Smooth muscle cell of bladder (primary cell): ENCODE measurements at places on chromosomes 1 and 21. TPM values are rescaled to one million over a fixed set of nuclear protein-coding genes. Genes with fewer than 3 reads are reported as not detected.

SYCP1 gene
- not detected in 2 replicates for total RNA-seq

AHCTF1 gene
- 17.6 and 19.0 TPM in 2 replicates for total RNA-seq

C1orf116 gene
- under 0.01 TPM in 1 of 2 replicates, not detected in the other for total RNA-seq

TNNT2 gene
- total RNA-seq: under 0.01 and 0.09 TPM in 2 replicates

RYR2 gene
- under 0.01 and 0.14 TPM in 2 replicates for total RNA-seq

HPCA gene
- under 0.01 and 0.18 TPM in 2 replicates for total RNA-seq

S100A3 gene
- total RNA-seq: 8.2 and 10.4 TPM in 2 replicates

SDE2 gene
- total RNA-seq: 23.0 and 24.2 TPM in 2 replicates

TSPEAR gene
- not detected in 2 replicates for total RNA-seq

TRIM45 gene
- 1.7 and 1.8 TPM in 2 replicates for total RNA-seq

OSCP1 gene
- 12.4 and 12.8 TPM in 2 replicates for total RNA-seq

OR2L8 gene
- not detected in 2 replicates for total RNA-seq

PRRX1 gene
- total RNA-seq: 32.9 and 46.2 TPM in 2 replicates

FTCD gene
- total RNA-seq: 0.14 and 0.55 TPM in 2 replicates

HEYL gene
- 0.09 TPM in 1 of 2 replicates, not detected in the other for total RNA-seq

BSND gene
- total RNA-seq: not detected in 2 replicates

CBS gene
- total RNA-seq: 22.9 and 39.4 TPM in 2 replicates

SHISAL2A gene
- total RNA-seq: not detected in 2 replicates

CNIH4 gene
- 112 and 114 TPM in 2 replicates for total RNA-seq

TMEM82 gene
- total RNA-seq: not detected in 2 replicates

DISP3 gene
- total RNA-seq: under 0.01 TPM in 2 replicates

B3GALT2 gene
- 0.18 and 0.57 TPM in 2 replicates for total RNA-seq

LCE1E gene
- not detected in 2 replicates for total RNA-seq

RGS16 gene
- 0.71 and 2.4 TPM in 2 replicates for total RNA-seq

SLAMF6 gene
- not detected in 2 replicates for total RNA-seq

RAB7B gene
- 6.4 and 7.0 TPM in 2 replicates for total RNA-seq

EDN2 gene
- total RNA-seq: not detected in 2 replicates

SYDE2 gene
- 39.5 and 39.8 TPM in 2 replicates for total RNA-seq

OR2T29 gene
- not detected in 2 replicates for total RNA-seq
